ENCODE measurements at places on chromosomes 3 and 15.

DNA sequence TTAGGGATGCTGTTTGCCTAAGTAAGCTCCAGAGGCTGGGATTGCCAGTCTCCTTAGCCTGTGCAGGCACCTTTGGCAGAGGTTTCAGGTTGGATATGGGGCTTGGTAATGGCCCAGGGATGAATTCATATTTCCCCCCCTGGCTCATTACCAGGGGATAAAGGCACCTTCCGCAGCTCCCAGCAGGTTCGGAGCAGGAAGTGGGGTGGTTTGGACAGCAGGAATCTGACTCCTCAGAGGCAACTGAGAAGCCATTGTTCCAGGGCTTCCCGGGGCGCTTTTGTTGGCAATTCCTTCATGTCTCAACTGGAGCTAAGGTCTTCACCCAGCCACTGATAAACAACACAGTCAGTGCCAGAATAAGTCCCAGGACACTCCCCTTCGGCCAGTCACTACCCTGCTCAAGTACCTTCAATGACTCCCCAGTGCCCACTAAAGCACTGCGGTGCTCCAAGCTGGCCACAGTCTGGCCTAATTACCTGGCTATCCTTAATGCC, 85.3 kb upstream of the SLC6A6 start:
- no peak for DNase-seq

DNA sequence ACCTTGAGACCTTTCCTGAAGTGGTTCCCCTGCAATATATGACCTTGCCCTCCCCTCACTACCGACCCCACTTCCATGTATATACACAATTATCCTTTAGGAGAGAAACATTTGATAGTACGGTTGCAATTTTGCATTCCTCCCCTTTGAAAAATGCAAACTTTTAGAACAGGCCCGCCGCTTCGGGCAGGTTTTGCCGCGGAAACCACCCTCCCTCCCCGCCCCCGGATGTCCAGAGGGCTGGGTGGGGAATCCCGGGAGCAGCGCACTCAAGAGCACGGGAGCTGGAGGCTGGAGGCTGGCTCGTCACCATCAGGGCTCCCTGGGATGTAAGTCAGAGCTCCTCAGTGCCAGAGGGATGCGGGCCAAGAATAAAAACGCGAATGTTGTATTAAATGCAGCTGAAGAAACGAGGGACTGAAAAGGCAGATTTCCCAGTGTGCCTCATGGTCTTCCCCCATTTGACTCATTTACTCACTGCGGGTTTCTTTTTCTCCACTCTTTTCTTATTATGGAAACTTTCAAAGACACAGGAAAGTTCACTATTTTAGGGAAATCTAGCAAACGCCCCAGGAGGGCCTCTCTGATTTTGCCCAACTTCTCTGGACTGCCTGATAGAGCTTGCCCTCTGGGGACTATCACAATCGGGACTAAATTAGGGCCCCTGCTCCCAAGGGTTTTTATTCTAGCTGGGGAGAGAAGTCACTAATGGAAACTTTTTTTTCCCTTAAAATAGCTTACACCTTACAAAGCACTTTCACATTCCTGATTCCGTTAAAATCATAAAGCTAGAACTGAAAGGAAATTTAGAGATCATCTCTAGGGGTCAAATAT, 2.9 kb upstream of the USP3 start:
- no peak for DNase-seq

DNA sequence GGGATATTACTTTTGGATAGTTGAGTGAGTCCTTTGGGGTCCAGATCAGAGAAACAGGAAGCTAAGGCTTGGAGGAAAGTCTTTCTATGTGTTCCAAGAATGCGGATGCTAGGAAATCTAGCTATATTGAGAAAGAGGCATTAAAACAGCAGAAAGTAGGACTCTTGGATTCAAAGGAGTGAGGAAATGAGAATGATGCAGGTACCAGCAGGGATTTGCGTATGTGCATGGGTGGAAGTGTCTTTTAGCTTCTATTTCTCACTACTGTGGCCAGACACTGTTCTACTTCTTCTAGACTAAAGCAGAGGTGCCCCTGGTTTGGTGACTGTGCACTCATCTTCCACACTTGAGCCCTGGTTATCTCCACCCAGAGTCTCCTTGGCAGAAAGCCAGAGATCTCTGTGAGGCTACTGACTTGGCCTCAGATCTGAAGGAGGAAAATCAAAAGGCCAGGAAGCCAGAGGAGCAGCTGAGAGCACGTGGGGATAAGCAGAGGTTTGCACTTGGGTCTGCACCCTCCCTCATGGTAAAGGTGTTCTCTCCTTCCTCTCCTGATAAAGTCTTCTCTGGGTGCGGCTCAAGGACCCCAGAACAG, 44.3 kb downstream of the ATP2B2 start:
- no peak for DNase-seq

DNA sequence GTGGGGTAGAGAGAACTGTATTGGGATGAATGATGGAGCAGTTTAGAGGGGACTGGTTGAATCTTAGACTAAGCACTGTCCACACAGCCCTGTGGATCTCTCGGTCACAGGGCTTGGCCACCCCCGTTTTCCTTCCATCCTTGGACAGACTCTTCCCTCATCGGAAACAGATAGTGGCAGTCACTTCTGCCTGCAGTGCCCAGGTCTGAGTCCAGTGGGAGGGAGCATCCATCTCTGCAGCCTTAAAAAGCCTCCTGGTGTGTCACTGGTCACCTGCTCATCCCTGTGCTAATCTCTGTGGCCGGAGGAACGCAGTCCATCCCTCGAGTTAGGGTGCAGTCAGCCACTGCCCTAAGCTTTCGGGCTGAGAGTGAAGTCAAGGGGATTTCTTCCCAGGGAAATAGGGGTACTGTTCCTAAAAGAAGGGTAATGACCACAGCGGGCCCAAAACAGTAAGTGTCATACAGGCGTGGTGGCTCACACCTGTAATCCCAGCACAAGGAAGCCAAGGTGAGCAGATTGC, 32.0 kb downstream of the PLA2G4D start:
- no peak for DNase-seq

DNA sequence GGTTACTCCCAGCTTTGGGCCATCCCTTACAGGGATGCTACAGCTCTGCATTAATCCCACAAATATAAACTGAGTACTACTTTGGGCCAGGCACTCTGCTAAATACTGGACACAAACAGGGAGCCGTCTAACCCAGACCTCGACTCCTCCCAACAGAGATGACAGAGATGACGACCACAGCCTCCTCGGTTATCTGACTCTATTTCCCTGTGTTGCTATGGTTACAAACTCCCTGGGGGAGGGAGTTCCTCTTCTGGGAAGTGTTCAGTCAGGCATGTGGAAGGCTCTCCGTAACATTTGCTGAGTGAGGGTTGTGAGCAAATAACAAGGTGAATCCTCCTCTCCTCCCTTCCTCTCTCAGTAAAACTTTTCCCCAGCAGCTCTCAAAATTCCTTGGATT, 6.7 kb upstream of the CMTM7 start:
- no peak for DNase-seq

- DNase-seq, result no peak
Observed at GRCh38 chr3:11465744-11466616, 177.7 kb downstream of the VGLL4 start.

- DNase-seq, result no peak
Observed at GRCh38 chr3:189587664-189588040, 43.5 kb upstream of the TP63 start.

DNA sequence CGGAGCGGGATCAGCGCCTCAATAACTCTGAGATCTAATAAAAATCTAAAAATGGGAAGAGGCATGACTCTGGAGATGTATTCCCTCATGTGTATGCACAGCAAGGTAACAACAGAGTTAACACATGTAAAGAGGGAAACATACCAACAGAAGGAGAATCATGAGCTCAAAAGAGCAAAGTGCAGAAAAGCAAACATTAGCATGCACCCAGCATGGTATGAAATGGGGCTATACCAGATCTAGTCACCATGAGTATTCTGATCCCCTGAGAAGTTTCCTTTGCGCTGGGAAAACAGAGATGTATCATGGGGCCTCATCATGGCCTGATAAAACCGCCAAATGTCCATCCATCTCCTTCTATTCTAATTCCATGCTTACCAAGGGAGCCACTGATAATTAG, 129.1 kb downstream of the GLDN start:
- DNase-seq, result no peak

DNA sequence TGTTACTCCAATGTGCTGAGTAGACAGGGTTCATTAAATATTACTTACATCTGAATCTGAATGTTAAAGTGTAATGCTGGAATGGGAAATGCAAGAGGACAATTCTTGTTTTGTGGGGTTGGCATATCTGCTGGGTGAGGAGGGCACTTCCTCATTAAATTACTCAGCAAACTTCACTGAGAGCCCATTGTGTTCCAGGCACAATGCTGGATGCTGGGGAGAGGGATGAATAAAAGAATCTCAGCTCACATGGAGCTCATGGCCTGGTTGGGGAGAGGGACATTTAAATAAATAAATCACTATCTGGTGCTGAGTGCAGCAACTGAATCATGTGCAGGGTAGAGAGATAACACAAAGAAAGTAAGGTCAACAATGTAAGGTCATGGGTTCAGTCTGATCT, 199.2 kb upstream of the CFAP20DC start:
- no peak for DNase-seq

DNA sequence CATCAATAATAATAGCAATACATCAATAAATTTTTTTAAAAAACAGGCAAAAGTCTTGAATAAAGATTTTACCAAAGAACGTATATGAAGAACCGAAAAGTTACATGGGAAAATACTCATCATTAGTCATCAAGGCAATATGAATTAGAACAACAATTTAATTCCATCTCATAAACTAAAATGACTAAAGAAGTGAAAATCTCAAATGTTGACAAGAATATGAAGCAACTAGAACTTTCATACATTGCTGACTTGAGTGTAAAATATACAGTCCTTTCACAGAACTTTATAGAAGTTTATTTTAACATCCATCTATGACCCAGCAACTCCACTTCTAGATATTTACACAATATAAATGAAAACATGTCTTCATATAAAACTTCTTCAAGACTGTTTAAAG, 35.3 kb upstream of the ABHD10 start:
- DNase-seq, result no peak

DNA sequence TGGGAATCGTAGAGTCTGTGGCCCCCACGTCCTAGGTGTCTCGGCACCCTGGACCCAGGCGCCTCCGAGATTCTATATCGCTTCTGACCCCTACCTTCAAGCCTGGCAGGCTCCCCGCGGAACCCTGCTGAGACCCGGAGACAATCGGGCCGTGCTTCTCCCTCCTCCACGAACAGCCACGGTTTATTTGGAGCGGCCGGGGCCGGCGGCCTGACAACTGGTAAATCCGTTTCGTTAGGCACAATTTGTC, 1.4 kb downstream of the GATA2 start:
- DNase-seq, result no peak

GRCh38 chr15:39685999-39686613, 96.5 kb downstream of the FSIP1 start:
- DNase-seq, result peak; percentile 22

- no peak for DNase-seq
Observed at GRCh38 chr3:116863270-116863770, 153.7 kb downstream of the TUSC7 start.

- peak; percentile 74 for DNase-seq
Observed at GRCh38 chr3:10437272-10437994, 68.0 kb downstream of the ATP2B2 start.

Measured in activated CD8-positive, alpha-beta memory T cell treated with anti-CD3 and anti-CD28 coated beads, Interleukin-2, amount 50 U/mL, for 4 hours (primary cell).